DND-41 (cell line): ENCODE measurements at places on chromosomes 7 and 10.

DNA sequence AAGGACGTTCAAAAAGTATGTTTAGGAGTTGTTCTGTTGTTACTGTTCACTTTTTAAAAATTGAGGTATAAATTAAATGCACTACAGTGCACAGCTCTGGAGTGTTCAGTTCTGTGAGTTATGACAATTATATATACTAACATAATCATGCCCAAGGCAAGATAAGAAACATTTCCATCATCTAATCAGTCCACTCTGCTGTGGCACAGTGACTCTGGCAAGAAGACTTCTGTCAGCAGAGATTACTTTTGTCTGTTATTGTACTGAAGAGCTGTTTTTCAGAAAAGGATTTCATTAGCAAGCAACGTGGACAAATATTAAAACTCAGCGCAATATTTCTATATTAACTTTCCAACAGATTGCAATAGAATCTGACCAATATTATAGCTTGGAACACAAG, 32.0 kb downstream of the ICA1 start:
- no peak for DNase-seq

GRCh38 chr10:73211106-73211811, 35.8 kb downstream of the DNAJC9 start:
- no peak for DNase-seq

- DNase-seq = no peak
Observed at GRCh38 chr10:116241642-116242410, 31.2 kb downstream of the GFRA1 start.

DNA sequence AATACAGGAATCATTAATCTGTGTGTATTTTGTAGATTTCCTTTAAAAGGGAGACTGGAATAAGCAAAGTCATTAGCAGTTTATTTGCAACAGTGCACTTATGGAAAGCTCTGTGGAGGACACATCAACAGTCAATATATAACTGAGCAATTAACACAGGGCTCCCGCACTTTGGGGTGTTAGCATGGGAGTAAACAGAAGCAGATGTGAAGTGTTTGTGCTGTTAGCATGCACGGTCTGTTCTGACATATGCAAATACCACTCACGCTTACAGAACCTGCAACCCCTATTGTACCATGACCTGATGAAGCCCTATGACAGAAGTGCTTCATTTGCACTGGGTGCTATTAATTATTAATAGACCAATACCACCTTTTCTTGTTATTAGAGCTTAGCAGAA, 118.9 kb downstream of the PPP1R3A start:
- DNase-seq = no peak

GRCh38 chr10:30915146-30915545, 116.5 kb downstream of the ZNF438 start:
- no peak for DNase-seq

DNA sequence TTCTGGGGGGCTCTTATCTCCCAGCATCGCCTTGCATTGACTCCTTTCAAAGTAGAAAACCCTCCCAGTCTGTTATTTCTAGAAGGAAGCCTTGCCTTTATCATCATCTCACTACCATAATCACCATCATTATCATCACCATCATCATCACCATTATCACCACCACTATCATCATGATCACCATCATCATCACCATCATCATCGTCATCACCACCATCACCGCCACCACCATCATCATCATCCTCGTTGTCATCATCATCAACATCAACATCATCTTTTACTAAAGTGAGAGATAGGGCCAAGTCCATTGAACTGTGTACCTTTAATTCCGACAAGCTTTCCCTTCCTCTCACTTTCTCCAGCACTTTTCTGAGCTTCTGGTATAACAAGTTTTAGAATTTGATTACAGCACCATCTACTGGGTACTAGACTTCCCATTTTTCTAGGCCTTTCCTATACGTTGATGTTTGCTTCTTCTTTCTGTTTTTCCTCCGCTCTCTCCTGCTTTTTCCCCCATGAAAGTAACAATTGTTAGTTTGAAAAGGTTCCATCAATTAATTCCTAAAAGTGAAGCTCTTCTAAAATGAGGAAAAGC, 226.4 kb downstream of the BUB3 start:
- DNase-seq = no peak

GRCh38 chr10:97628228-97628627, 5.1 kb downstream of the MORN4 start:
- no peak for DNase-seq

DNA sequence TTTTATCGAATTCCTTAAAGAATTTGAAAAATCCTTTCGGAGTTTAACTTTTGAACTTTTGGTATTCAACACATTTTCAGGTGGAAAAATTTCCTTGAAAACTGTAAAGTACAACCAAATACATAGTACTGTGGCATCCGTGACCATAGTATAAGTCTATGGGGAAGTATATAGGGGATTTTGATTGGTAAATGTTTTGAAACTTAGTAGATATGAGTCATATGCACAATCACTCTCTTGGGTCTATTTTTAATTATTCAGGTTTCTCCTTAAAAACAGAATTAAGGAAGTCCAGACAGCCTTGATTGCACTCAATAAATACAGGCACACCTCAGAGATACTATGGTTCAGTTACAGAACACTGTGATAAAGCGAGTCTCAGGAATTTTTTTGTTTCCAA, 64.2 kb downstream of the AVL9 start:
- DNase-seq = no peak

DNA sequence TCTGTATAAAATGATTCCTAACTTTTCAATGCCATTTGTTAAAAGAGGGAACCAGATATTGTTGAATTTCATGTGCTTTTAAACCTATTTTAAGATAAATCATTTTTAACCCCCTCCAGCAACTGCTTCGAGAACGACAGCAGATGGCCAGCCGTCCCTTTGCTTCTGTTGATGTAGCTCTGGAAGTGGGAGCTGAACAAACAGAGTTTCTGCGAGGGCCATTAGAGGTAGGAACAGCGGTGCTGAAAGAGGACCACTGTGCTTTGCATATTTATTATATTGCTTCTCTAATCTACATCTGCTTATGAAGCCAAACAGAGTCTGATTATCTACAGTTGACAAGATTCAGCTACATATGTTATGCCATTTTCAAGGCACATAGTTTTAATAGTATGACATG, 545.9 kb downstream of the GFRA1 start:
- no peak for DNase-seq

DNA sequence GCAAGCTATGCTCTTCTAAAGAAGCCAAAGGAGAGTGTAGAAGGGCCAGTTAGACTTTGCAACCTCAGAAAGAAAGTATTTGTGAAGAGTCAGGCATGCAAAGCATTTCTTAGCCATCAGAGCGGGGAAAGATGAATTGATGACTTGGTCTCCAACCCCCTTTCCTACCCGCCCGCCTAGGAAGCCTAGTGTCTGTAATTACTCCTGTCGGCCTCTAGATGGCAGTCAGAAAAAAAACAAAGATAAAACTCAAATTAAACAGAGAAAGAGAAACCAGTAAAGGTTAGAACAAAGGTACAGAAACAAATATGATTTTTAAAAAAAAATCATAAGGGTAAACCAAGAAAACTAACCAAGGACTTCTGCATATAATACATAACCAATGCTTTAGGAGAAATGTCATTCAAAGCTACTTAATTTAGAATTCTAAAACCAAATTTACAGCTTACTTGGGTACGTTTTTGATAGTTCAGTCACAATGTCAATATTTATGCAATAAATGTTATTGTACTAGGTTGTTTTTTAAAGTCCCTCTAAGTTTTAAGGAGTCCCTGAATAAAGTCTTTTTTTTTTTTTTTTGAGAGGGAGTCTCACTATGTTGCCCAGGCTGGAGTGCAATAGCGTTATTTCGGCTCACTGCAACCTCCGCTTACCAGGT, 97.6 kb downstream of the LYZL1 start:
- peak; percentile 41 for DNase-seq

DNA sequence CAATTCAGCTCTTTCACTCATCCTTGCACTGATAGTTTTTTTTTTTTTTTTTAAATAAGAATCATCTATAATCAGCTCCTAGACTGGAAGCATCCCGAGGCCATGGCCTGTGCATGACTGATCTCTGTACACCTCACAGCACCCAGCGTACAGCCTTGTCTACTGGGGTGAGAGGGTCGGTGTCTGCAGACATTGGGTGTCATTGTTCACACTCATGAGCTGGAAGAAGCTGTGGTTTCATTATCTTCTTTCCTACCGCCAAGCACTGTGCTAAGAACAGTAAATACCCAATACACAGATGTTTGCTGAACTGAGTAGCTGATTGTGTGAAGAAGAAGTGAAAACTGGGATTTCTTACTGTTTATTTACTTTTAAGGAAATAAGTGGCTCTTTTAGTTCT, 123.6 kb downstream of the CLEC2L start:
- no peak for DNase-seq

DNA sequence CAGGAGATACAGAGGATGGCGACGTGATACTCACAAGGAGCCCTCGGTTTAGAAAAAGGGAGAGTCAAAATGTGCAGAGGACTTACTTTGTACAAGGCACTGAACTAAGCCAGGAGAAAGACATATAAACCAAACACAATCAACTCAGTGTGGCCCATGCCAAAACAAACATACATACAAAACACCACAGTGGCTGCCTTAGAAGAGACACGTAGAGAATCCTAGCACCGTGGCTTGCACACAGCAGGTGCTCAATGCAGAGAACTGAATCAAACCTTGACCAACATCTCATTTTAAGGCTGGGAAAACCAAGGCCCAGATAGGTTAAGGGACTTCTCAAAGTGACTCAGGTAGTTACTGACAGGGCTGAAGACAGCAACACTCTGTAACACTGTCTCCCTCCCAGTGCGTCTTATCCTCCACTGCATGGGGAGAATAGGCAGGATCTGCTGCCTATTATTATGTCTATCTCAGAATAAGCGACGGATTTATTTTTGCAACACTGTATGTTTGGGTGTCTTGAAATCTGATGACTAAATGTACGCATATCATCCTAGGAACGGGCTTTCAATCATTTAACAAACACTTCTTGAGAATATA, 11.0 kb downstream of the SORBS1 start:
- no peak for DNase-seq

DNA sequence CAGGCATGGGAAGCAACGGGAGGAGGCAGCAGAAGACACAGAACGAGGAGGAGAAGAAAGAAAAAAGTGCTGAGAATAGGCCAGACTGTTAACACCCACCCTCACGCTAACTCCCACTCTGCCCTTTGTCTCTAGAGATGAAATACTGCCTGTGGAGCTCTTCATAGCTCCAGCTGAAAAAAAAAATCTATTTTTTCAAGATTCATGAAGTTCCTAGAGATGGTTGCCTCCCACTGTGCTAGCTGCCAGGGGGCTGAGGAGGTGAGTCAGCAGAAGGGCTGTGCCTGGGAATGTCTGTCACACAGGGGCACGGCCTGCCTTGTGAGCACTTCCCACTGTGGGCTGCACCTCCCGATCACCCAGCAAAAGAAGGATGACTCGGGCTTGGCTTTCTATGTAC, 144.5 kb downstream of the RNF216 start:
- no peak for DNase-seq

GRCh38 chr10:62084451-62084850, 183.0 kb downstream of the ARID5B start:
- DNase-seq = no peak

GRCh38 chr7:30880941-30881340, 30.7 kb upstream of the AQP1 start:
- no peak for DNase-seq

DNA sequence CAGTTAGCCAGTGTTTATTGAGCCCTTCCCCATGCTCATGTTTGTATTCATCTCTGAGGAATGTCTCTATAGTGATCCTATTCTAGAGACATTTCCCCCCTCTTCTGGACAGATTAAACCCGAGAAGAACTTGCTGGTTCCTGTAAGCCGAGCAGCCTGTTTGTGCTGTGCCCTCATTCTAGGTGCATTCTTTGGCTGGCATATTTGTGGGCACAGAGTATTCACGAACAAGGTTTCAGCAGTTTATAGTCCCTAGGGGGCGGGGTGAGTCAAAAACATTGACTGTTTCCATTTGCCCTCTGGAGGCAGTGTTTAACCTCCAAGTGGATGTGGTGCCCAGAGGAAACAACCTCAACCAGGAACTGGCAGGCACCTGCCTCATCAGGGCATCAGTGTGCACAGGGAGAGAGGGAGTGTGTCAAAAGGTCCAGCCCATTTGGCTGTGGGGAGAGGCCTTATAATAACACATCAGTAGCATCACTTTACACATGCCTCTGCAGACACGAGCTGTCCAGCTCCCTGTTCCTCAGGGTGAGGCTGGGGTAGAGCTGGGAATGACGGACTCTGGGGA, 273.3 kb upstream of the LRGUK start:
- DNase-seq = peak; percentile 60

DNA sequence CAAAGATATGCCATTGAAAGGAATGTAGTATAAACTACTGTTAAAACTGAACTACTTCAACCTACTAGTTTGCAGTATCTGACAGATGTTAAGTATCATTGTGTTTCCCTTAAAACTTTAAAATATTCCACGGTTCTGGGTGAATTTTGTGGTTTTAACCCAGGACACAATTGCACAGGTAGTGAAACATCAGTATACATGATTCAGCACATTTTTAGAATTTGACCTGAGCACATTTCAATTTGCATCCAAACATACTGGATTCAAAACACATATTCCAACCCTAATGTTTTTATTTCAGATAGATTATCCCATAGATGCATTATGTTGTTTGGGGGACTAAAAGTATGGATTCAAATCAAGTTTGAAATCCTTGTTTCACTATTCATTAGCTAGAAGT, 129.9 kb upstream of the ZNF804B start:
- no peak for DNase-seq

DNA sequence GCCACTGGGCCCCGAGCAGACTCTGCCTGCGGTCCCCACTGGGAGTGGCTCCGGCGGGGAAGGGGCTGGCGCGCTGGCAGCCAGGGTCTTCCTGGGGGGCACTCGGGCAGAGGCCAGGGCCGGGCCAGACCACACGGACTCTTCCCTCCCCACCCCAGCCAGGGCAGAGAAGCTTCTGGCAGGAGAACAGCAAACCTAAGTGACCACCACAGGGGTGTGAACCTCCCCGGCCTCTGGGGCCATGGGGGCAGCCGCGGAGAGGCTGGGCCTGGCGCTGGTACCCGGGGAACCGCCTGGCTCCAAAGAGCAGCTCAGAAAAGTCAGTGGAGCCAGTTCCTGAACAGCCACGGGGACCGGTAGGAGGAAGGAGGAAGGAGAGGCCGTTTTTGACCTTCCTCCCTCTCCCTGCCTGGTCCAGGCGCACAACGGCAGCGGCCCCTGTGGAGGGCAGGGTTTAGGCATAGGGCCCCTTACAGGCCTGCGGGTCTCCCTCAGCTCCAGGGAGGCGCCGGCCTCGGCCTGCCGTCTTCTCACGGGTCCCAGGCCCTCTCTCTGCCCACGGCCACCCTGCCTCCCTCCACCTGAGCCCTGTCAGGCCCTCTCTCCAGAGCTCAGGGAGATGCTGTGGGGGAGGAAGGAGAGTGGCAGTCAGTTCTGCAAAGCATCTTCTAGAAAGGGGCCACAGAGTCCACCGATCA, 51.8 kb downstream of the TMEM209 start:
- no peak for DNase-seq
